ENCODE measurements at places on chromosomes 4 and X.

- DNase-seq: no peak
Observed at GRCh38 chr4:149161247-149161646, 654.4 kb downstream of the IQCM start.

- DNase-seq: no peak
Observed at GRCh38 chrX:44938111-44938510, 65.1 kb downstream of the KDM6A start.

DNA sequence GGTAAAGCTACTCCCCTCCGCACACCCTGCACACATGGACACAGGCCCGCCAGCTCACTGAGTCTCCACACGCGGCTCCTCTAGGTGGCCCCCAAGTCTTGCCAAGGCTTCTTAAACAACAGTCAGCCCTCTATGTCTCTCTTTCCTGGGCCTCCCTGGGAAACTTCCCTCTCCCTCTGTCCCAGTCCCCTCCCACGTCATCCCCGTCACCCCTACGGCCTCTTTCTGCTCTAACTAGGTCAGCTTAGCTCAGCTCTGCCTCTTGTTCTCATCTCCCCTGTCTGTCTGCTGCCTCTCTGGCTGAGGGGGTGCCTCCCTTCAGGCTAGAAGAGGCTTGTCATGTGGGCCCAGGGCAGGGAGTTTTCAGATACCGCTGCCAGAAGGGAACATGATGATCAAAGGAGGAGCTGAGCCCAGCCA lies 38.8 kb downstream of the SEPTIN6 start:
- no peak for DNase-seq

- no peak for DNase-seq
Observed at GRCh38 chr4:174438711-174439110, 83.6 kb downstream of the HPGD start.

DNA sequence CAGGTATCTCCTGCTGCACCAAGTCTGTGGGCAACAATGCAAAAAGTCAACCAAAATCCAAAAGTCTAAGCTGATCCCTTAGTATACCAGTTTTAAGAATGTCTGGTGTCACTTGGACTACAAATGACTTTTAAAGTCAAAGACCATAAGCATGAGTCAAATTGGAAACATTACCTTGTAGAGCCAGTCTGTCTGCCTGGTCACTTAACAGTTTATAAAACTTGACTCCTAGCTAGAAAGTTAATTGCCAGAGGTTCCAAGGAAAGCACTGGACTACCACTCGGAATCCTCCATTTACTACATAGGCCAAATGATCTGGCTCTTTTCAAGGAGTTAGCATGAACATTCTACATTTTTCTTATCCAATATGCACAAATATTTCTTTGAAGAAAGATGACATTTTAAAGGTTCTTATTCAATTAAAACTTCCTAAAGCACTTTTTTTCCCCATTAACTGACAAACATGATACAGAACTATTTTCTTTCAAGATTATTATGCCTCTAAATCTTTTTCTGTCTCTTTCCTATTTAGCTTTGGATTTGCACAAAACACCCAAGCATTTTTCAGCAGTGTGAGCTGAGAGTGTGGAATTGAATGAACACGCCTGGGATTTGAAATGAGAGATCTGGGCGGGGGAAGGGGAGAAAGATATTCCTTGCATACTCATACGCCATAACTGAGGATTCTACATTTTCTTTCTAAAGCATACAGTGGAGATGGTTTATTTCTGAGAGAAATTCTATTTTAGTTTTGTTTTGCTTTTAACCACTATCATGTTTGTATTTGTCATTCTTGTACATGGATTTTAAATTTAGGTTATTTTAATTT lies 188.4 kb downstream of the SHROOM3 start:
- no peak for DNase-seq

GRCh38 chrX:154648931-154649330 lies 4.4 kb downstream of the CTAG2 start:
- no peak for DNase-seq

GRCh38 chrX:130082244-130083106 lies 27.8 kb downstream of the ELF4 start:
- no peak for DNase-seq

- DNase-seq: peak; percentile 31
Observed at GRCh38 chr4:159077702-159078495, 25.0 kb upstream of the RAPGEF2 start.

- DNase-seq: no peak
Observed at GRCh38 chrX:40102393-40103381, 4.9 kb upstream of the BCOR start.

GRCh38 chr4:53937918-53938317 lies 126.5 kb downstream of the CHIC2 start:
- DNase-seq: peak; percentile 58

DNA sequence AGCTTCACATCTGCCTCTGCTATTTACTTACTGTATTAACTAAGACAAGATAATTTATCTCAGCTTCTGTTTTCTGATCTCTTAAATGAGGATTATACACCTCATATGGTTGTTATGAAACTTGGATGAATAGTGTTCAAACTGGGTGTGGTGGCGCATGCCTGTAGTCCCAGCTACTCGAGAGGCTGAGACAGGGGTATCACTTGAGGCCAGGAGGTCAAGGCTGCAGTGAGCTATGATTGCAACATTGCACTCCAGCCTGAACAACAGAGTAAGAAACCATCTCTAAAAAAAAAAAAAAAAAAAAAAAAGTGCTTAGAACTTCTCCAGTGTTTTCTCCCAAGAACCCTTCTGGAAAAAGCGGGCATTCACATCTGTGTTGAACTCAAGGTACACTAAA lies 19.8 kb upstream of the KLF3 start:
- DNase-seq: no peak

- DNase-seq: no peak
Observed at GRCh38 chr4:6361076-6361784, 91.6 kb downstream of the WFS1 start.

DNA sequence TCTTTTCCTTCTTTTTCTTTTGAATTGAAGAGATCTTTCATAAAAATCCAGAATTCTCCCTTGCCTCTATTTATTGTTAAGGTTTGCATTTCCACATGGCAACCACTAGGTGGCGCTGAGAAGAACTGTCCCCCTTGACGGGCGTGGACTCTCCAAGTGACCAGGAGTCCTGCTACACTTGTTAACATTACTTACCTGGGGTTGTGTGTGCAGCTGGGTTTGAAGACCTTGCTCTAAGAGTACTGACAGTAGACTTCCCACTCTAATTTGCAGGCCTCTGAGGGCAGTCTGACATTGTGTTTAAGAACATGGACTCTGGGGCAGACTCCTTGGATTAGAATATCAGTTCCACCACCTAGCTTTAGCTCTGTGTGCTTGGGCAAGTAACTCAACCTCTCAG lies 52.8 kb downstream of the GPRIN3 start:
- DNase-seq: peak; percentile 66

- DNase-seq: peak; percentile 33
Observed at GRCh38 chr4:6316461-6317003, 46.9 kb downstream of the WFS1 start.

DNA sequence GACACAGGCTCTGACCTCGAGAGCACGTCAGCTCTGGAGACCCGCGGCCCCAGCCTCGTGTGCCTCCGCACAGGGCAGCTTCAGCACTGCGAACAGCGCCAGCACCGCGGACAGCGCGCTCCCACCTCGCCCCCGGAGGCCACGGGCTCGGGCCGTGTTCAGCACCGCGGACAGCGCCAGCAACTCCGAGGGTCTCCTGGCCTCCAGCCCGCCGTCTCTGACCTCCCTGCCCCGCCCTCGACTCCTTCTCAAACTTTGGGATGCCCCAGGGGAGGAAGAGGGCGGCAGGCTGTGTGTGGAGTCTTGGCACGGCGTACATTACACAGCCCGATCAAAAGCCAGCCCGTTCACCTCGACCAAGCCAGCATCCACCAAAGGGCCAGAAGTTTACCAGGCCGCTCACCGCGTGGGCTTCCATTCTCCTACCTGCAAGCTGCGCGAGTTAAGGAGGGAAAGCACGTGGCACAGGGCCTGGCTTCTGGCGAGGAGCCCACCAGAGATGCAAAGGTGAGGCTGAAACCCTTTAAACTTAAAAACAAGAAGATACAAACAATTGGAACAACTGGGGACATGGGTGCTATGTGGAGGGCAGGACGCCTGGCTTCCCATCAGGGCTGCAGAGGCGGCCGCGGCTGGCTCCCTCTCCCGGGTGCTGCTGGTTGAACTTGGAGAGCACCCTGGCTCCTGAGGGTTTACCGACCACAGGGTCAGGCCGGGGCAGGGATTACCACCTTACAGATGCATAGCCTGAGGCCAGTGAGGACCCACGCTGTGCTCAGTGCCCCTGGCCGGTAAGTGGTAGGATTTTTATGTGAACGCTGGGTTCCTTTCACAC lies 4.5 kb upstream of the NKX1-1 start:
- peak; percentile 62 for DNase-seq

DNA sequence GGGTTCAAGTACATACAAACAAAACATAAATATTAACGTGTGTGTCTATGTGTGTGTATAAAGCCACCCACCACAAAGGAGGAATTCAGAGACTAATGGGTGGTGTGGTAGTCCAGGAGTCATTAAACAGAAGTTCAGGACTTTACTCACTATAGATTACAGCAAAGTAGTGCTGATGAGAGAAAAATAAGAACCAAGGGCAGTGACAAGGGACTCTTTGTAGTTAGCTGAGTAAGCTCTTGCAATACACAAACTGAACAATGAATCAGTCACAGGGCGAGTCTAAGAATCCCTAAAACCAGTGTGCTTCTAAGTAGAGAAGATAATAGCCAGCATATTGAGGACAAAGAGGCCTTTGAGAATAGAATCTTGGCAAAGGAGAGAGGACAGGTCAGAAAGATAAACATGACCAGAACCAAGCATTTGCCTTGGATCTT lies 232.4 kb downstream of the PPP3CA start:
- no peak for DNase-seq

DNA sequence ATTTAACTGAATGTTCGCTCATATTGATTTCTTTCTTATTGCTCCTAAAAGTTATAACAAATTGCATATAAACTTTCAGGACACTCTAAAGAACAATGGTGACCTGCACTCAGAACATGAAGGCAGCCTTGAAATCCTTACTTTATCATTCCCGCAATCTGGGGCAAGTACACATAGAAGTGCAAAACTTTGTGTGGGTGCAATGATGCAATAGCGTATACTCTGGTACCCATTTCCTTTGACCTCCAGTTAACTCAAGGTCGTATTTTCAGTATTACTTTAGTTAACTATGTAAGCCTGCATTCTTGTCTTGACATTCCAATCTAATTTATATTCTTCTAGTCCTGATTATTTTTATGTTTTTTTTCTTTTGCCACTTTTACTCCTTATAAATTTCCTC lies 64.7 kb downstream of the C4orf46 start:
- DNase-seq: no peak

DNA sequence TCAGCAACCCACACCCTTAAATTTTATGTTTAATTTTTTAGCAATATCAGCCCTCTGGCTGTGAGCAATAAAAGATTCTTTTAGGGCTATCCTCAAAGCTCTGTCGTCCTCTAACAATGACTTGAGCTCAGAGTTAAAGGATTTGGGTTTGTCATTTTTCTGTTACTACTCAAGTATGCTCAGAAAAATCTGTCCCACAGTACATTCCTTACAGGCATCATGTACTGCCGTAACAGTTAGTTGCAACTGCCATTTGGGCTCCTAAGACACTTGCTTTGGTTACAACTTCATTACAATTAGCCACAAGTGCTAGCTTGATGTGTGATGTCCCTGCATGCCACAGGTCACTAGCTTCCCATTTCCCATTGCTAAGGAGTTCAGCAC lies 33.2 kb downstream of the COQ2 start:
- no peak for DNase-seq

GRCh38 chr4:25291158-25291733 lies 21.3 kb upstream of the ZCCHC4 start:
- DNase-seq: no peak

GRCh38 chrX:40729598-40730584 lies 5.5 kb downstream of the MED14 start:
- DNase-seq: no peak

GRCh38 chrX:17414839-17415238 lies 39.8 kb downstream of the NHS start:
- DNase-seq: no peak

- DNase-seq: no peak
Observed at GRCh38 chrX:9906919-9907318, 60.2 kb upstream of the CLDN34 start.

DNA sequence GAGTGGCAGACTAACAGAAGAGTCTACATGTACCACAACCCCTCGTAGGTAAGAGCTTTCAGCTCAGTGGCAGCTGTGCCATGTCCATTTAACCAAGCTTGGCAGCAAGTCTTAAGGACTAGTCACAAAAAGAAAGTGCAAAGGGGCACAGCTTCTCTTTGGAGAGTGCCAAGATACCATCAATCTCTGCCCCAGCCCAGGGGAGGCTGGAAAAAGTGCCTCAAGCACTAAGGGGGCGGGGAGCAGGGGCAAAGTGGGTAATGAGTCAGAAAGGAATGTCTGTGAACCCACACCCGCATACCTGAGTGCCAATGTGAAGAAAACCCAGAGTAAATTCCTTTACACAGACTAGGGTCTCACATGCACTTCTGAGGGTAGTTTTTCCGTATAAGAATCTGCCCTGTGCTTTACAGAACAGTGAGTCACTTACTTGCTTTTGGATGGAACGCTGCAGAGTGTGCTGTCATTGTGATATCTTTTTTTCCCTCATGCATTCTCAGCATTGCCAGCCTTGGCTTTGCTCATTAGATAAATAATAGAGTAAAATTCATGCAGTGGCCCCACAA lies 219.8 kb downstream of the ZNF674 start:
- DNase-seq: peak; percentile 73

DNA sequence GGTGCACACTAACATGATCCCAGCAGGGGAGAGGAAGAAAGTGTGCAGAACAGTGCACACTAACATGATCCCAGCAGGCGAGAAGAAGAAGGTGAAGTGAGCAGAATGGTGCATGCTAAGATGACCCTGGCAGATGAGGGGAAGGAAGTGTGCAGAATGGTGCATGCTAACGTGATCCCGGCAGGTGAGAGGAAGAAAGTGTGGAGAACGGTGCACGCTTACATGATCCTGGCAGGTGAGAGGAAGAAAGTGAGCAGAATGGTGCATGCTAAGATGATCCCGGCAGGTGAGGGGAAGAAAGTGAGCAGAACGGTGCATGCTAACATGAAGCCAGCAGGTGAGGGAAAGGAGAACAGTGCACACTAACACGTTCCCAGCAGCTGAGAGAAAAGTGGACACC lies 83.7 kb downstream of the ACOX3 start:
- no peak for DNase-seq

DNA sequence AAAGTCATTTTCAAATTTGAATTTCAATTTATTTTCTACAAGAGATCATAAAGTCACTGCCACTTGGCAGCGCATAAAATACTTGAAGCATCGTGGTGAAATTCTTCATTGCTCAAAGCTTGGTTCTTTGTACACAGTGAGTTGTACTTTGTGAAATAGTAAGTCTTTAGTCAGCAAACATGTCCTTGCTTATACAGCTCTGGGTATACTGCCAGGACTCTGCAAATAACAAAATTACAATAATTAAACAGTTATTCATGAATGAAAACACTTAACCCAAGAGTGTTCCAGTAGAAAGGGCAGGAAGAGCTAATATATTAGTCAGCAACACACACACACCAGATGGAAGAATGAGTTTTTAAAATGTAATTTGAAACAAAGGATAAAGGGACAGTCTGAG lies 1300.9 kb upstream of the DIAPH2 start:
- DNase-seq: no peak
